ENCODE measurements at places on chromosomes 5 and 9. TPM values are rescaled to one million over a fixed set of nuclear protein-coding genes. Genes with fewer than 3 reads are reported as not detected.

- peak; percentile 55 for DNase-seq
Observed at GRCh38 chr9:97039514-97039860, 545 bp upstream of the CTSV start.

DNA sequence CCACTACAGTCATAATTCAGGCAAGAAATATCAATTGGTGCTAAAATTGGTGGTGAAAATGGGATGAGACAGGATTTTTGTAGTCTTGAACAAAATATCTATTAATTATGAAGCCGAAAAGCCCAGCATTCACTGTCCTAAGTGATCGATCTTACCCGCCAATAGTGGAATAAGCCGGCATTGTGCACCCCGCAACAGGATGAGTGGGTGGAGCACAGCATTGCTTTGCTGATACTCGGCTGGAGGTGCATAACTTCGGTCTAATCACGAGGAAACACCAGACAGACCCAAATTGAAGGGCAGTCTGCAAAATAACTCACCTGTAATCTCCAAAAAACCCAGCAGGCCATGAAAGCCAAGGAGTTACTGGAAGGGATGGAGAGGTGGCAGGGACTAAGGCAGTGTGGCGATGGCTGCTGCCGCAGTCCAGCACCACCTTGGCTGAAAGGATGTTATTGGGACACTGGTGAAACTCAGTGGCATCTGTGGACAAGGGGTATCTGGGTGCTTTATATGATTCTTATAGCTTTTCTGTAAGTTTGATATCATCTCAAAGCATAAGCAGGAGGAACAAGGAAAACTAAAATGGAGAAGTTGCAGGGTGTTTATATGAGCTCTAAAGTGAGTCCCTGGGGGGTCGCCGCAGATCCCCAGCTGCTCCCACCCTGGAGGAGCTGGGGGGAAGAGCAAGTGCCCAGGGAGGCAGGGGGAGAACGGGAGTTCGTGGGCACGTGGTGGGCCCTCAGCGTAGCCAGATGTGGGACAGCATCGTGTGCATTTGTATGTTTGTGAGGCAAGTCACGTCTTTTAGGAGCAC lies 45.2 kb downstream of the AHRR start:
- no peak for DNase-seq

DNA sequence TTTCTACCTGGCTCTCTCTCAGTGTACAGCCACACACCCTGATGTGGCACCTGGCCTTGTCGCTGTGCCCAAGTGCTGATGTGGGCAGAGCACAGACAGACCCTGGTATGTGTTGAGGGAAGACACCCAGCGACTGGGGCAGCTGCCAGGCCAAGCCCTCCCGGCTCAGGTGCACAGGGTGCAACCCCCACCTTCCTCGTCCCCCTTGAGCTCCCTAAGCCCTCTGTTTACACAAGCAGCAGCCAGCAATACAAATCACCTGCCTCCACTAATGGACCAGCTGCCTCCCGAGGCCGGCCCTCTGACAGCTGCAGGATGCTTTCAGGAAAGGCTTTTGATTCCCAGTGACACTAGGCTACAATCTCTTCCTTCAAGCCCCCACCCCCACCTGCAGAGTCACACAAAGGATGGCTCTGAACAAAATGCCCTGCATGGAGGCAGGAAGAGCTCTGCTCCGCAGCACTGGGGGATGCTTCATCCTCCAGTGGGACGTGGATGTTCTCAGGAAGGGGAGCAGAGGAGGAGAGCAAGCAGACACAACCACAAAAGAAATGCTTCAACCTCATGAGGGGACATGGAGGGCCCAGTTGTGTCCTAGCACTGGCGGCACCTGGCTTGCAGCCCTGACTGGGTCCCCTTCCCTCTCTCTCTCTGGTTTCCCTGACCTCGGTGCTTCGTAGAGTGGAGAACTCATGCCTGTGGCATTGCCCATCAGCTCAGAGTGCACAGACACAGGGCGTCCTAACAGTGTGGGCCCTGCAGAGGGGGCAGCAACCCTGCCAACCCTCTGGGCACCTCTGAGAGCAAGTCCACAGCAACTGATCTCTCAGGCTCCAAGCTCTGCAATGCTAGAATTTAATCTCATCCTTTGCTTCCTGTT lies 140.8 kb downstream of the BARX1 start:
- no peak for DNase-seq

DNA sequence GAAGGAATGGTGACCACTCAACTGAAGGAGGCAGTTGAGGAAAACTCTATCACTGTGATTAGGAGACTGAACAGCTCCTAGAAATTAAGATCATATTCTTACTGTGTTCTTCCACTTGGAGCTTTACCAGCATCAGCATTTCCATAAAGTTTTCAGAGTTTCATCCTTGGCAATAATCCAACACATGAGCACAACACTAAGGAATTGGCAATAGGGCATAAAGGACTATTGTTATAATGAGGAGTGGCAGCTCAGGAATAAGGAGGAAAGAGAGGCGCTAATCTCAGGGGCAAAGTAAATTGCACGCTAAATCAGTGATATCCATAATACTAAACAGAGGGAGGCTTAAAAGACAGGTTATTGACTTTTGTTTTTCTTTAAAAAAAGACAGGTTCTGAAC lies 338.9 kb downstream of the EFNA5 start:
- DNase-seq = no peak

DNA sequence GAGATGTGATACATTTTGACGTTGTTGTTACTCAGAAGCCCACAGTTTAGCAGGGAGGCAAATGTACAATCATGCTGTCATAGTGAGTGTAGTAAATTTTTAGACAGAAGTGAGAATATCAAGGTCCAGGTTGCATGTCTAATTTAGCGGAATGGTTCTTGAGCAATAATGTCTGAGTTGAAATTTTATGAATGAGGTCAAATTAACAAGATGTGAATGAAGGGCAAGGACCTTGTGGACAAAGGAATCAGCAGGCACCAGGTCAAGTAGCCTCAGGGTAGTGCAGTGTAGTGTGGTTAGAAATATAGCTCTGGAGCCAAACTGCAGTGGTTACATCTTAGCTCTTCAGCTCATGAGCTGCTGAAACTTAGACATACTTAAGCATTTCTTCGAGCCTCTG lies 36.2 kb downstream of the TNFSF8 start:
- peak; percentile 53 for DNase-seq

DNA sequence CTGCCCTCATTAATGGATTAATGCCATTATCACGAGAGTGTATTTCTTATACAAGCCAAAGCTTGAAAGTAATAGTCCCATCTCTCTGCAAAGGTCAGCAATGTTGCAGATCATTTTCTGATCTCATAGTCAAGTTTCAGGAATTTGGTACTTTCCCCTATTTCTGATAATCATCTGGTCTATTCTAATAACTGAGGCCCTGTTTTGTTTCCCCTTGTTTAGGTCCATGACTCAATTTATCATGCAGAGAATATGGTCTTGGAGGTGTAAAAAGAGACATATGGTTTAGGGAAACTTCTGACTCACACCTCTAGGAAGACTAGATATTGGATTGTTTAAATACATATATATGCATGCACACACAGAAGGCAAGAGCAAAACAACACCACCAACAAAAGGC lies 339.3 kb upstream of the NUDT12 start:
- no peak for DNase-seq

DNA sequence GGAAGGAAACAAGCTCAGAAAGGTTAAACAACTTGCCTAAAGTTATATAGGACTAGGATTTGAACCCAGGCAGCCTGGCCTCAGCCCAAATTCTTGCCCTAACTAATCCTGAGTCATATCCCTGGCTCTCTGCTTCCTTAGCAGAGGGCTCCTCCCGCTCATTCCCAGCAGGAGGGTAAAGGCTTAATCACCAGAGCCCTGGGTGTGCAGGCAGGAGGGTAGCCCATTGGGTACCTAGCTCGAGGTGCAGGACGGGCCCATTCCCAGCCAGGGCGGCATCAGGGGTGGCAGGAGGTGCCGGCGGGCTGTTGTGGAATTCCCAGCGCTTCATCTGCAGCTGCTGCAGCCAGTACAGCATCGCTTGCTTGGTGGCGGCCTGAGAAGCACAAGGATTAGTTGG lies 3.9 kb downstream of the TBC1D2 start:
- peak; percentile 92 for DNase-seq

DNA sequence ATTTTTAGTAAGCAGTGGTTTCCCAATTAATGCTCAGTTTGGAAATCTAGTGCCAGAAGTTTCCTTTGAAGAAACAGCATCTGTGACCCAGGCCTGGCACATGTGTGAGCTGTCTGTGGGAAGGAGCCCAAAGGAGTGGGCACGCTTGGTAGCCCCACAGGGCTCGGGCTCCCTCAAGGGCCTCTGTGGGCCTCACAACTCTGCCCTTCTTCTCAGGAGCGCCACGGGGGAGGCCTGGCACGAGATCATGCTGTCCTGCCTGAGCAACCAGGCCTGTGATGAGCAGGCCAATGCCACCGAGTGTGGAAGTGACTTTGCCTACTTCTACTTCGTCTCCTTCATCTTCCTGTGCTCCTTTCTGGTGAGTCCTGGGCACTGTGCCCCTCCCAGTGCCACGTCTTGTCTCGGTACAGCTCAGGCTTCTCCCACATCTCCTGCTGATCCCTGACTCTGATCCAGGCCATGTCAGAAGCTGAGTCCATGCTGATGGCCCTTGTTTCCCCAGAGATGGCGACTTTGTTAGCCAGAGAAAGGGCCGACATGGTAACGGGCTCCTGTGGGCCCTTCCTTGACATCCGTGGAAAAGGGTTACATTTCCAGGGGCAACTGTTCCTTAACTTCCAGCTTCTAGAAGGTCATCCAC lies 200.4 kb downstream of the CACNA1B start:
- DNase-seq = no peak

LCN12 gene
- total RNA-seq = not detected

IL31RA gene
- total RNA-seq = 0.89 TPM

SHISAL2B gene
- total RNA-seq = not detected
